ENCODE measurements at places on chromosomes 2 and 18.

DNA sequence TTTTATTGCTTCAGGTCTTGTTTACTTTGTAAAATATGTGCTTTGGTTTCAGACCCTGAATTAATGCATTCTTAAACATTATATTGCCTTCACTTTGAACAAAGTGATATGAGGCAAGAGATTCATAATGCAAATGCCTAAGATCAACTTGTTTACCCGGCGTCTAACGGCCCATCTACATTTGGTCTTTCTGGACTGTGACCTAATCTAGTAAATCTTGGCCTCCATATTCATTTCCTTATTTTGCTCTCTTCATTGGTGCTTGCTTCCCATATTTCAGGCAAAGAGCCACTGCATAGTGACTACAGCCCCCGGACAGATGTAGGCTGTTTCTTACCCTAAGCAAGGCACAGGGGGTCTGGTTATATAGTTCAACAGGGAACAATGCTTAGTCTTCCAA lies 53.0 kb upstream of the SLC39A10 start:
- no peak for DNase-seq

- peak; percentile 27 for DNase-seq
Measured at GRCh38 chr2:74146929-74147726, 584 bp downstream of the BOLA3 start.

GRCh38 chr2:129118296-129118695 lies 799.6 kb upstream of the HS6ST1 start:
- DNase-seq: no peak

DNA sequence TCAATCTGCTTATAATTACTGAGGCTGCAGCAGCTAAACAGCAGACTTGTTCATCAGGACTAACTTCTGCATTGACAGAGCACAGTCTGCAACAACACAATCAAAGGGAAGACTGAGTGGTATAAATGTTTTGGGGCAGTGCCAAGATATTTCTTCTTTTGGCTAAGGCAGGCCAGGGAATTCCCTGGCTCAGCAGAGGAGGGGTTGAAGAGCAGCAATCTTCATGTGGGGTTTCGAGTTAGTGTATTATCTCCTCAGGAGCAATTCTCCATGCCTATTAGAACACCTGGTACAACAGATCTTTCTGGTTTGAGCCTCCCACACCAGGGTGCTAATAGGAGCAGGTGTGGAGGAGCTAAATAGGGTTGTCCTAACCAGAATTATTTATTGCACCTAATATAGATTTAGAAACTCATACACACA lies 103.0 kb upstream of the STK17B start:
- DNase-seq: no peak

DNA sequence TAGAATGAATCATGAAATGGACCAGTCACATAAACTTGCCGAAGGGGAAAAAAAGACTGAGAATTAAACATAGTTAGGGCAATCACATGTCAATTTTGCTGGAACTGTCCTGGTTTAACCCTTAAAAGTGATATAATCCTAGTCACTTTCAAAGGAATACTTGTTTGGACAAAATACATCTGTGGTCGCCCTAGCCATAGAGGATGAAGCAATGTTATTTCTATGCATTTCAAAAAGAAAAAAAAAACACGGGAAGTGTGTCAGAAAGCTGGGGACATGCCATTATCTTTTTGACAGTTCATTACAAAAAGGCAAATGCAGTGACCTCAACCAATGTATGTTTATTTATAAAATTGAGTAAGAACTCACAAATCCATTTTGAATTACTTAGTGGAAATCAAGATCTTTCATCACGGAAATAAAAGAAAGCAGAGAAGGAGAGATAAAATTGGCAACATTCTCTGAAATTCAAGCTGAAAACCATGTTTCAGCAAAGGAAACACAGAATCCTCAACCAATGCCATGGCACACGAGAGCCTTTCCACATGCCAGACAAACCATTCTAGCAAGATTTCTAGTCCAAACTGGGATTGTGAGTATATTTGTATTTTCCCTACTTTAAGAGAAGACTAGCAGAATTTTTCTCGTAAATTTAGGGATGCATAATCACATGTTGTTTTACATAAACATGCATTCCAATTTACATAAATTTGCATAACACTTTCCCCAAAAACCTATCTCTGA lies 854.3 kb upstream of the ACVR2A start:
- DNase-seq: no peak

GRCh38 chr18:8380926-8381325 lies 228.3 kb upstream of the RAB12 start:
- no peak for DNase-seq

DNA sequence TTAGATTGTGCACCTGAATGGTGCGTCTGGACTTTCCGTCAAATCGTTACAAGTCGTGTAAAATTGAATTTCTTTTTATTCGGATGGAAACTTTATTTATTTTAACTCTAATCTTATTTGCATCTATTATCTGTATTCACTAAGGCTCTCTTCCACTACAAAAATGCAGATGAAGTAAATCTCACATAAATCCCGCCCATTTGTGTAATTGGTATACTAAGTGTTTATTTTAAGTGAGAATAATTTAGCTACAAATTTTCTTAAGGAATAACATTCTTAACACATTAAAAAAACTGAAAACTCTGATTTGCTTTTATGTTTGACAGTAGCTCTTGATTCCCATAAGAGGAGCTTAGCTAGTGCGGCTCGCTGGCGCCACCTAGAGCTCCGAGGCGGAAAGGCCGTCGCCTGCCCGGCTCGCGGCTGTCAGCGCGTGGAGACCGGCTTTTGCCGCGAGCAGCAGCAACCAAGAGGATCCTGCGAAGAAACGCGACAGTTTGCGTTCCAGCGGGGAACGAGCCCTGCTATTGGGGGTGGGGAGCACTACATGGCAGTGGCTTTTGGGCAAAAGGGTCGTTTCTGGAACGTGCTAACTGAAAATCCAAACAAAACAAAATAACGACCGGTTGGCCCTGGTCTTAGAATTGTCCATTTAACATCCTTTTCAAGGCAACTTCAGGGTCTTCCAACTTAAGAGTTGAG lies 6.7 kb downstream of the SP9 start:
- peak; percentile 94 for DNase-seq

GRCh38 chr2:226411205-226411604 lies 388.4 kb downstream of the IRS1 start:
- no peak for DNase-seq

DNA sequence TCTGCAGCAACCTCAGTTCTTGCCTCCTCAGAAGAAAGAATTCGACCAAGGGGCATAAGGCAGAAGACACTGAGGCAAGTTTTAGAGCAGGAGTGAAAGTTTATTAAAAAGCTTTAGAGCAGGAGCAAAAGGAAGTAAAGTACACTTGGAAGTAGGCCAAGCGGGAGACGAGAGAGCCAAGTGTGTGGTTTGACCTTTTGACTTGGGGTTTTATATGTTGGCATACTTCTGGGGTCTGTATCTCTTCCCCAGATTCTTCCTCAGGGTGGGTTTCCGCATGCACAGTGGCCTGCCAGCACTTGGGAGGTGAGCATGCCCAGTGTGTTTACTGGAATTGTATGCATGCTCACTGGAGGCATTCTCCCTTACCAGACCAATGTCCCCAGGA lies 59.3 kb upstream of the ANKRD44 start:
- DNase-seq: no peak

DNA sequence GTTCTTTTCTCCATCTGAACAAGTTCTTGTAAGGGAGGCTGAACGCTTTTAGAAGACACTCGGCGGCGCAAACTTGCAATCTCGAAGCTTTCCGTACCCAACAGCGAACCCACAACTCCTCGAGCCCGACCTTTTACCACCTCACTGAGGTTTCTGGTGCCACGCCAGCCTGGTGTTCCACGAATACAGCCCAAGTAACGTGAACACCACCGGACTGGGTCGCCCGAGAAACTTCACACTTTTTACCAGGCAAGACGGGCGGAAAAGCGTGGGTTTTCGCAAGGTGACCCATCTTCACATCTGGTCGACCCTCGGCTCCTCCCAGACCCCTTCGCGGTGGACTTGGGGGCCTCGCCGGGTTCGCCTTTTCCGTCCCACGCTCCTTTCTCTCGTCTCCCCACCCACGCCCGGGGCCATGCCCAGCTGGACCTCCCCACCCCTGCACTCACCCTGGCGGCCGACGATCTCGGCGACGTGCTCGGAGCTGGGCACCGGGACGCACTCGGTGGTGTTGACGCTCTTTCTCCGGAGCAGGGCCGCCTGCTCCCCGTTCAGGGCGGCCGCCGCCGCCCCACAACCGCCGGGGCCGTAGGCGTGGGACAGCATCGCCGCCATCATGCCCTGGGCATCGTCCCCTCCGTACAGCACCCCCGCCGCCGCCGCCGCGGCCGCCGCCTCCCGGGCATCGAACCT lies 1.2 kb downstream of the MEX3C start:
- no peak for DNase-seq

GRCh38 chr2:234146087-234146826 lies 95.8 kb downstream of the SPP2 start:
- no peak for DNase-seq

DNA sequence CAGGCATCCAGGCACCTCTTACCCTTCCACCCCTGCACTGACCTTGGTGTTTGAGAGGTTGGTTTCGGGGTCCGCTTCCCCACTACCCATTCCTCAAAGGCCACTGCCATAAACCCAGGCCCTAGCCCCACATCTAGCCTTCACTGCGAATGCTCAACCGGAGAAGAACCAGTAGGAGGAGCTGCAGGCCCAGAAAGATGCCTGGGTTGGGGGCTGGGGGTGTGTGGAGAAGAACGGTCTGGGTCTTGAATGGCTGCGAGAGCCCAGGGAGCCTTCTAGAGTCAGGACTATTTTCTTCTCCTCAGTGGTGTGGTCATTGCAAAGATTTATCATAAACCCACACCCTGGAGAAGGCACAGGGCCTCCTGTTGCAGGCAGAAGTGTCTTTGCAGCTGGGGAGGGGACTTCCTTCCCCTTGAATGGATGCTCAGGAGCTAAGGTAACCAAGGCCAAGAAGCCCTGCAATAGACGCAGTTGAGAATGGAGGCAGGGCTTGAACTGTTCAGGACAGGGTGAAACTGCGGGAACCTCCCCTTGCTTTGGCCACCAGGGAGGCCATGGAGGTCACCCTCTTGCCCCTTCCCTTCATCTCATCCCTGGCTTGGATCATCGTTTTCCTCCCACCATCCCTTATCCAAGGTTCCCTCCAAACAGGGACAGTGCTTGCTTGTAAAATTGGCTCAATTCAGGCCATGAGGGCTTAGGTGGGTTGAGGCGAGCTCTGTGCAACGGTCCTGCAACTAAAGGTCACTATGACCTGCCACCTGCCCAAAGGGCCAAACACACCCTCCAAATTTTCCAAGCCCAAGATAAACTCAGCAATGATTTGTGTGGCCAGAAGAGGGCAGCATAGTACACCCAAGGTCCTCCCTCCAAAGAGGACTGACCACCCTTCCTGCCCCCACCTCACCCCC lies 20.9 kb downstream of the THNSL2 start:
- peak; percentile 57 for DNase-seq

DNA sequence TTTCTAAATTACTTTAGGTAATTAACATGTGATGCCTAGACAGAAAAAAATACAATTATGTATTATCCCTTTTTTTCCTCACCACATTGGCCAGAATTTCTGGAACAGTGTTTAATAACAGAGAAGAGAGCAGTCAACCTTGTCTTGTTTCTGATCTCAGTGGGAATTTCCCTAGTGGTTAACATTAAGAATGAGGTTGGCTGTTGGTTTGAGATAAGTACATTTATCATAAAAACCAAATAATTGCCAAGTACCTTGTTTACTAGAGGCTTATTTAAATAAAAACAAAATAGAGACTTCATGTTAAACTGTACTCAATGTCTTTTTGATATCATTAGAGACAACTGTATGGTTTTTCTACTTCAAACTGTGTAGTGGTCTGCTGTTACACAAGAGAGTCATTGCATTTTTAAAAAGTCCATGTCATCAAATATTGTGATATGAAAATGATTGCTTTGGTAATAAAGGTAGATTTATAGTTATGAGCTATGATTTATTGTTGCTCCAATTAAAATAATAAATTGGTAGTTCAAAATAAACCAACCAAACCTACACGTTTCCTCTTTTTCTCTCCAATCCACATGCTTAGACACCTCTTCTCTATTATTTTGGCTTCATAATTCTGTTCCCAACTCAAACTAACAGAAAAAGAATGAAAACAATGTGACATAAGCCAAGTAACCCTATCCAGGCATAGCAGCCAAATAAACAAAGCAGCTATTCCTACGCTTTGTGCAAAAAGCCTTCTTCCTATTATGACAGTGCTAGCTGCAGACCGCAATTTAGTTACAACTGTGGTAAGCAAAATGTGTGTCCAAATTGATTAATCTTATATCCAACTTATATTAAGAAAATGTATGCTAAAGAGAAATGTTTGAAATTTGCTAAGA lies 20.9 kb upstream of the TANK start:
- no peak for DNase-seq

GRCh38 chr2:187654535-187654934 lies 100.3 kb upstream of the TFPI start:
- DNase-seq: no peak

DNA sequence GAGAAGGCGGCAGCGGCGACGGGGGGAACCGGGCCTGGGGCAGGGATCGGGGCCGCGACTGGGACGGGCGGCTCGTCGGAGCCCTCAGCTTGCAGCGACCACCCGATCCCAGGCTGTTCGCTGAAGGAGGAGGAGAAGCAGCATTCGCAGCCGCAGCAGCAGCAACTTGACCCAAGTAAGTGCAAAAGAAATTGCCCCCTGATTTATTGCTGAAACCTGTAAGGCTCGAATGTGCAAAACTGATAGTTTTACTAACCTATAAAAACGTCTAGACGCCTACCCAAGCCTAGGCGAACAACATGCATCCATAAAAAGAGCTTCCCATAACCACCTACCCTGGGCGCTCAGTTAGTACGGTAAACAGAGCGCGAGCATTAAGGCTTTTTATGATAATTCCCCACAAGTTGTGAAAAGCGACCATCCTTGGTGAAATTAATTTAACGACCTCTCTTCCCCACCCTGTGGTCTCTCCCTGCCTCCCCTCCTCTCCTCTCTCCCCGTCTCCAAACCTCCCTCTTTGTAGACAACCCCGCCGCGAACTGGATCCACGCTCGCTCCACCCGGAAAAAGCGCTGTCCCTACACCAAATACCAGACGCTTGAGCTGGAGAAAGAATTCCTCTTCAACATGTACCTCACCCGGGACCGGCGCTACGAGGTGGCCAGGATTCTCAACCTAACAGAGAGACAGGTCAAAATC lies 1.0 kb downstream of the HOXD9 start:
- DNase-seq: no peak
